Esophagus squamous epithelium (tissue), 5 donors: ENCODE measurements at places on chromosomes 11 and 22. TPM values are rescaled to one million over a fixed set of nuclear protein-coding genes. Genes with fewer than 3 reads are reported as not detected.

DNA sequence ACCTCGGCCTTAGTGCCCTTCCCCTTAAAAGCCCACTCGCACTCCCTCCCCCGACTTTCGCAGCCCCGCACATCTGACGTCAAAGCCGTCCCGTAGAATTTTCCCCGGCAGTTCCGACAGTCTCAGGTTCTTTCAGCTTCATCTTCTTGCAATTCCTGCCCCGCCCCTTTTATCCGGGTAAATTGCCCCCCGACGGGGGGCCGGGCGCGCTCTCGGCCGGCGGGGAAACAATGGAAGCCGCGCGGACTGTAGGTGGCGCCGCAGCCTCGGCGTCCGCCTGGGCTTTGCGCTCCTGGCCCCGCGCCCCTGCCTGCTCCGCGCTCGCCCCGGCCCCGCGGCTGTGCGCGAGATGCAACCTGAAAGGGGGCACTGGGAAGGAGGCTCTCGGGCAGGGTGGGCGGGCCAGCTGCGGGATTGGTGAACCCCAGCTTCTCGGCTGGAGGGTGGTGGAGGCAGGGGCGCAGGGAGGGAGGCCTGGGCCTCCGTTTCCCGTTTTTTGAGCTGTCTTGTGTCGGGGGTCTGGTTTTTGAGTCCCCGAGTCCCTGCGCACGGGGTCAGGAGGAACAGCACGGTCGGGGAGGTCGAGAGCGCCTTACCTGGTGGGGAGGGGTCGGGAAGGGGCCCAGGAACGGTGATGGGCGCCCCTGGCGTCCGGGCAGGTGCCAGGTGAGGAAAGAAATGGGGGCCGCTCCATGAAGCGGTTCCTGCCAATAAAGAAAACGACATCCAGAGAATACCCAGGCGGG lies 859 bp upstream of the FGF19 start:
- DNase-seq: no peak

GRCh38 chr11:64034411-64034811 lies 1.3 kb upstream of the FLRT1 start:
- DNase-seq: no peak

RBM7 gene
- total RNA-seq: 11.8 TPM

DNA sequence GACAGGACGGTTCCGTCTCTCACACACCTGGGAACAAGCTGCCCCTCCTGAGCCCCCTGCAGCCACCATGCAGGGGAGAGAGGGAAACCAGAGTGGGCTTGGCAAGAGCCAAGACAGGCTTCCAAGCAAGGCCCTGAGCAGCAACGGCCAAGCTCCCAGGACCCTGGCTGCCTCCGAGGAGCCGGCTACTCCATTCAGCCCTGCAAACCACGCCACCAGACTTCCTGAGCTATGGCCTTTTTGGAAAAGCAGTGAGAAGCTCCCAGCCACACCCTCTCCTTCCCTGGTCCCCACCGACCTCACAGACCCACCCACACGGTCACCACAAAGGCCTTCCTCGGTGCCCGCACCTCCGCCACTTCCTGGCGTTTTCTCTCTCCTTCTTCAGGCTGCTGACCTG lies 479.0 kb downstream of the BRD1 start:
- no peak for DNase-seq
